ENCODE measurements at places on chromosomes 1 and 21.

GRCh38 chr1:85109475-85109874, 61.2 kb upstream of the MCOLN3 start:
- DNase-seq = peak; percentile 49

DNA sequence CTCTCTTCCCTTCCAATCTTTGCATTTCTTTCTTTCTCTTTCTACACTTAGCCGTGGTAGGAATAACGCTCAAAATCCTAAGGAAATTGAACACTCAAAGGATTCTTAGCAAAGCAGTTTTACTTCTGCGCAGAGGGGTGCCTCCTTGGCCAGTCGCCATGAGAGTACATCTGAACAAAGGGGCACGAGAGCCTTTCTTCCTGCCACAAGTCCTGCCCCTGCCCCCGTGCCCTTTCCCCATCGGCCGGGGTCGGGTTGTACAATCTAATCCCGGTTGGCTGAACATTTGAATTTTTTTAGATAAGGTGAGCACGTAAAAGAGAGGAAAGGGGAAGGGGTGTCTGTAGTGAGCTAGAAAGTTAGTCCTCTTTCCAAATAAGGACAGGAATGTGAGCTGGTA, 28.6 kb upstream of the COL6A1 start:
- DNase-seq = no peak

GRCh38 chr1:244730153-244730933, 77.4 kb downstream of the DESI2 start:
- DNase-seq = peak; percentile 31

- no peak for DNase-seq
These were observed 26.7 kb upstream of the ZBTB8B start for GRCh38 chr1:32438136-32438535.

- DNase-seq = no peak
These were observed 77.9 kb downstream of the PLPP3 start for GRCh38 chr1:56501426-56501825.

DNA sequence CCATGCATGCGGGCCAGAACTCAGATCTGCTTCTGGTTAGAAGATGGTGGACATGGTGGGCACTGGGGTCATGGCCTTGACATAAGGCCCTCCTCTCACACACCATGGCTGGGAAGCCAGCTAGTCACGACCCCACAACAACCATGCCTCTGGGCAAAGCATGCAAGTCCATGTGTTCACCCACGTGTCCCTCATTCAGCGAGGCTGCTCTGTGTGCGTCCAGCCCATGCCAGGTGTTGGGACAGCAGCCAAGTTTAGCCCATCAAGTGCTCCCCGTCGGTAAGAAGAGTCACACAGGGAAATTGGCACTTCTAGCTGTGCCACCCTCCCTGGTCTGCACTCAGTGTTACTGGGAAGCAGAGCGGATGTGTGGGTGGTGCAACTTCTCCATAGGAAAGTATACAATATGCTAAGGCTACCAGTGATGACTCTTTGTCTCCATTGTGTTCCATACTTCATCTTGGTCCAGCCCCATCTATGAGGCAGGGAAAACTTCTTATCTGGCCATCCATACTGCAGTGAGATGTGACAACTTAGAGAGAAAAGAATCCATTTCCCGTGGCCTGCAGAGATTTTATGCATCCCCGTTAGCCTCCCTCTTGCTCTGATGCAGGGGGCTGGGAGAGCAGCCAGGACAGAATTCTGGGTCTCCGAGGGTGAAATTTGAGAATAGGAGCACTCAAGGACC, 198.0 kb downstream of the GRIK3 start:
- DNase-seq = peak; percentile 94

- no peak for DNase-seq
These were observed 5.0 kb downstream of the ATP1A4 start for GRCh38 chr1:160156361-160156760.

DNA sequence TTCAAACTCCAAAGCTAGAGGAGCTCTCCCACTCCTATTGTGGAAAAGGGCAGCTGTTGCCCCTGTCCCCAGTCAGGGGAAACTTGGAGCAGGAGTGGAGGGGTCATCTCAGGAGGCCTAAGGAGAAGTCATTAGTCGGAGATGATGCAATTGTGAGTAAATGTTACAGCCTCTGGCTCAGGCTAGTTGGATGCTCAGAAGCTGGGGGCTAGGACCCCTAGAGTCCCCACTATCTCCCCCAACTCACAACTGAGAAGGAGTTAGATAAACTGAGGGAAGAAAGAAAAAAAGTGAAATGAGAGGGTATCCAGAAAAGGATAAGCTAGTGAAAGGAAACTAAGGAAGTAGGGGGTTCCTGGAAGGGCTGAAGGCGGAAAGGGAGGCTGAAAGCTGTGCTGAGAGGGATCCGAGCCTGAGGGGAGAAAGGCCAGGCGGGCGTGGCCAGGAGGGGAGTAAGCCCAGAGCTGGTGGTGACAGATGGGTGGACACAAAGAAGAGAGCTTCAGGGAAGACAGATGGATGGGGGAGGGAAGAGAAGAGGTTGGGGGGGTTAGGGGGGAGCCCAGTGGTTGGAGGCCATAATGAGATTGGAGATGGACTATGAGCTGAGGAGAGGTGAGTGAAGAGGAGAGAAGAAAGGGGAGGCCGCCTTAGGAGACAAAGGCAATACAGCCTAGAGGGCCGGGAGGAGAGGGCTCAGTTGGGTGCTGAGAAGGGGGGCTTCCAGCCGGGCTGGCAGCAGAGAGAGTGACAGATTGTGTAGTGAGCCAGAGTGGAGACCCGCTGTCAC, 4.5 kb upstream of the NHLH1 start:
- no peak for DNase-seq

DNA sequence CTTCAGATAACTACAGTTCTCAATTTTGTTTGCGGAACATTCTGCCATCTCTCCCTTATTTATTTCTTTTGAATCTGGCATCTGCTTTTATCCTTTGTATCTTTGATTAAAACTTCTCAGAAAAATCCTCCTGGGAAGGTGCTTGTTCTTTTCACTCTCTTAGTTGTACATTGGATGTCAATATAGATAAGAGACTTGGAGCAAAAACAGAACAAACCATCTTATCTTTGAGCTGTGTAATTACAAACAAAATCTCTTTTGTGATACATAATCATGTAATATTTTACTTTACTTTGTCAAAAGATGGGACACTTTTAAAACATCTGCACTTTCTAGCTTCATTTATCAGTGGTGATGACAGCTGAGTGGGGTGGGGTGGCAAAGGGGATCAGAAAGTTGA, 307.2 kb upstream of the LYPLAL1 start:
- no peak for DNase-seq

GRCh38 chr1:5297886-5298239, 643.5 kb downstream of the AJAP1 start:
- DNase-seq = no peak

DNA sequence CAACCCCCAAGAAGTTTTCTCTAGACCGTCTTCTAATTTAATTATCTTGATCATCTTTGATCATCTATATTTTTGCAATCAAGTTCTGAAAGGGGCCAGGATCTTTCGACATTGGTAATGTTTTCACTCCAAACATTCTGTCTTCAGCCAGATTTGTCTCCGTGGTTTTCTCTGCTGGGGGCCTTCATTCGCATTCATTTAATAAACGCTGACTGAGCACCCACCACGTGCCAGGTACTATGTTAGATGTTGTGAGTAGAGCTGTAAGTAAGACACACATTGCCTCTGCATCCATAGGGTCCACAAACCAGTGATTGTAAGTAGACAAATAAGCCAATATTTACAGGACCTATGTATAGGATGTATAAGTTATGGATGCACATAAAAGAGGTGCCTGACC, 134.5 kb upstream of the MROH9 start:
- no peak for DNase-seq

GRCh38 chr21:38833117-38833516, 27.4 kb downstream of the ETS2 start:
- no peak for DNase-seq

DNA sequence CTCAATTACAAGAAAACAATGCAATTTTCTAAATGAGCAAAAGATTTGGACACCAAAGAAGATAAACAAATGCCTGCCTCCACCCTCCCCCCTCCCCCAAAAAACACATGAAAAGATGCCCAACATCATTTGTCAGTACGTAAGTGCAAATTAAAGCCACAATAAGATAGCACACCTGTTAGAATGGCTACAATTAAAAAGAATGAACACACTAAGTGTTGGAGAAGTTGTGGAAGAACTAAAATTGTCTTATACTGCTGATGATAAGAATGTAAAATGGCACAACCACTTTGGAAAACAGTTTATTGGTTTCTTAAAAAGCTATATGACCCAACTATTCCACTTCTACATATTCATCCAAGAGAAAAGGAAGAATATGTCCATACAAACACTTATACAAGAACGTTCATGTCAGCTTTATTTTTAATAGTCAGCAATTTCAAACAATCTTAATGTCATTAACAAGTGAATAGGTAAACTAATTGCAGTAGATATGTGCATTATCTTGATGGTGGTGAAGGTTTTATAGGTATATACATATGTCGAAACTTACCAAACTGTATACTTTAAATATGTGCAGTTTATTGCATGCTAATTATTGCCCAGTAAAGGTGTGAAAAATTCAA, 10.4 kb downstream of the IL20 start:
- no peak for DNase-seq

DNA sequence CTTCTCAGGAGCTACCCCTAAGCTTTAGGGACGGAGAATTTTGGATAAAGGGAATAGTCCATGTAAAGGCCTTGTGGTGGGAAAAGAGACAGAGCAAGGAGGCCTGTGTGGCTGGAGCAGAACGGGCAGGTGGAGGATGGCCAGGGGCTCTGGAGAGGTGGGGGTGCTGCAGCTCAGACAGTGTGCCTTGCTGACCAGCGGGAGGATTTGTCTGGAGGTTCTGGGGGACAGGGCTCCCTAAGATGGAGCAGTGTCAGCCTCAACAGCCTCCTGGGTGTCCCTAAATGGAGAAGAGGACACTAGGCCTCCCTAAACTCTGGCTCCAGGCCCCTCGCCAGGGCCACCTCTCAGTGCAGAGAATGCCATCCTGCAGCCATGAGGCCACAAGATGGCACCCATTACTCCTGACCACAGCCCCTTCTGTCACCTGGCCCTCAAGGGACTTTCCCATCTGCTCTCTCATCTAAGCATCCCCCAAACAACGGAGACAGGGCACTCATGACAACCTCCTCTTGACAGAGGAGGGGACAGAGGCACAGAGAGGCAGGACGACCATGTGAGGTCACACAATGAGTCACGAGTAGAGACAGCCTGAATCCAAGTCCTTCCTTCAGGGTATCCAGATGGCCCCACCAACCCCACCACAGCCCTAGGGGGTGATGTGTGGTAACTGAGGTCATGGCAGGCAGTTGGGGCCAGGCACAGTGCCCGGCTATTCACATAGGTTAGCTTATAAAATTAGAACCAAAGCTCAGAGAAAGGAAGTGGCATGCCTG, 94.7 kb downstream of the DMRTB1 start:
- no peak for DNase-seq

DNA sequence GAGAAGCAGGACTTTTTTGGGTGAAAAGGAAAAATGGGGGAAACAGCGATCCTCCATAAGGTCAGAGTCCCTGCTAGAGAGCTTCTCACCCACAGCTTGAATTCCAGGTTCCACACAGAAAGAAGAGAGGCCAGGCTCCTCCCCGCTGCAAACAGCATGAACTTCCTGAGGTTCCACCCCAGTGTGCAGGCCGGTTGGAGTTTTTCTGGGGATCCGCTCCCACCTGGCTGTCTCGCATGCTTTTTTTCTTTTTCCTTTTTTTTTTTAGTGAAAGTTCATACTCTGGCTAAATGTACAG, 595.1 kb upstream of the ZP4 start:
- no peak for DNase-seq

GRCh38 chr1:151005729-151006319, 878 bp downstream of the MINDY1 start:
- DNase-seq = peak; percentile 63

DNA sequence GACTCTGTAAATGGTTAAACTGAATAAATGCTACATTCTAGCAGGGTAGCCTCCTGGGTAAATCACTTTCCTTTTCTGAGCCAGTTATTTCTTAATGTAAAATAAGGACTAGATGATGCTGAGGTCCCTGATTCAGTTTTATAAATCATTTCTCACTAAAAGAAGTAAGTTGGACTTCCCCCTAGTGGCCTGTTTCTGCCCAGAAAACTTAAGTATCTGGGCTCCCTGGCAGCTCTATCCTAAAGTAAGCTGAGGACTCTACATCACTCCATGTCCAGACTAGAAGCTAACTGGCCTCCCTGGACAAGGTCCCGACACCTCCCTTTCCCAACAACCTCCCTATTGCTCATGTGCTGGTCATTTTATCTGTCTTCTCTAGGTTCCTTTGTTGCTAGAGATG, 3.0 kb downstream of the GPN2 start:
- DNase-seq = no peak

DNA sequence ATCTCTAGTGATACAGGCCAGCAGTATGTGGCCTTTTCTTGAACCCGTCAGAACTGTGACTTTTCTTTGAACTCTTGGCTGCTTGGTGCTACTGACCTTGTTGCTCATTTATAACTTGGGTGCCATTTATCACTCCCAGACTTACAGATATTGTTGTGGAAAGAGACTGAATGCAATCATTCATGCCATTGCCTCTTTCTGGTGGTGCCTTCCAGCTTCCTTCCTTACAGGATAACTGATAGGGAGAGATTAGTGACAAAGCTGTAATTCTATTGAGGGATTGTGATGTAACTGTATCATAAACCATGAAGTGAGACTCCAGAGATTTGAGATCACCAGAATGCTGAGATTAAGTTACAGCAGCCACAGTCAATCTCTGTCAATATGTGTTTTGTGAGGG, 256.5 kb downstream of the USP25 start:
- DNase-seq = no peak

DNA sequence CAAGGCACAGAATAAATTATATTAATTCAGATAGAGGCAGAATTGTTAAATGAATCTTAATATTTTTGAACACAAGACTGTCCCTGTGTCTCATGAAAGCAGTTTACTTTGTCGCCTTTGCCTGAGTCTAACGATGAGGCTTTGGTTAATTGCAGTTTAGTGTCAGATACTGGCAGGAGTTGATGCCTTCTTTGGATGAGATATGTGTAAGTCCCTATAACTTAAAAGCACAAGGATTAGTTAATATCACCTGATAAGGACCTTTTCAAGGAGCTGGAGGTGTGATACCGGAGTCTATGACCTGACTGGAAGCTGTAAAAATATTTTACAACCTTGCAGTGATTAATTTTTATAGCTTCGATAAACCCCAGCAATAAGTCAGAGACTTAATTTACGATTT, 2.0 kb upstream of the SIKE1 start:
- DNase-seq = no peak

DNA sequence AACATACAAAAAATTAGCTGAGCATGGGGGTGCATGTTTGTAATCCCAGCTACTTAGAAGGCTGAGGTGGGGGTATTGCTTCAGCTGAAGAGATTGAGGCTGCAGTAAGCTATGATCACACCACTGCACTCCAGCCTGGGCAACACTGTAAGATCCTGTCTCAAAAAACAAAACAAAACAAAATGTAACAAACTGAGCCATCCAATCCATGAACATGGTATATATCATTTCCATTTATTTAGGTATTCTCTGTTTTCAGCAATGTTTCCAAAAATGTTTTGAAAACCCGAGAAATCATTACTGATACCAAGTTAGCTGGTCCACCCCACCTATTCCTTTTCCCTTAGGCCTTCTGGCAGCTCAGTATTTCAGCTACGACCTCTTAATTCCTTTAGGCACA, 18.4 kb downstream of the ATPAF1 start:
- DNase-seq = no peak

- DNase-seq = no peak
These were observed 29.0 kb upstream of the CTBS start for GRCh38 chr1:84603223-84603622.

- DNase-seq = peak; percentile 82
These were observed 13.6 kb upstream of the FAM89A start for GRCh38 chr1:231053493-231054162.
